ENCODE measurements at places on chromosomes 11 and 22.
A peak's percentile ranks its signal among the peaks of the same experiment; 100 is the strongest.

DNA sequence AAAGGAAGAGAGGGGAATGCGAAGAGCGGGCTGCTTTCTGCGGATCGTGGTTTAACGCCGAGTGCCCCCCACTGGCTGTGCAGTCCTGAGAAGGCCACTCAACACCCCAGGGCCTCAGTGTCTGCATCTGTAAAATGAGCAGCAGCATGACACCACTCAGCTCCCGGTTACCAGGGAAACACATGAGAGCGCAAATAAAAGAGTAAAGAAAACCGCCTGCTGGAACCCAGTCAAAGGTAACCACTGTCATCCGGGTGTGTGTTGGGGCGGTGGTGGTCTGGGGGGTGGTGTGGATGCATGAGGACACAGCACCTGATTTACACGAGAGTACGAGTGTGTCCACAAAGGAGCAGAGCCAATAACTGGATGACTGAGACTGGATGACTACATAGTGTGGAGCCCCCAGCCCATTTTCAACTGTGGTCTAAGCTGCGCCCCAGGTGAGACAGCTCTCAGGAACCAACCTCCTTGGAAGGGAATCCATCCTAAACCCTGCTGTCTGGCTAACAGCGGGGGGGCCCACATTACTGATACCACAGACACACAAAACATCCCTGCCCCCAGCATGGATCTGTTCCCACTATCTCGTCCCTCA is 5.7 kb downstream of the CELSR1 start:
- peaks cover 24% of the 10 kb centered on the region for H3K27me3 ChIP-seq
- H3K36me3 ChIP-seq, result no peaks in the 10 kb centered on the region
- H3K4me1 ChIP-seq, result peaks cover 8% of the 10 kb centered on the region
- no peak overlapping the region for H3K27ac ChIP-seq
- H3K4me3 ChIP-seq, result no peak overlapping the region

DNA sequence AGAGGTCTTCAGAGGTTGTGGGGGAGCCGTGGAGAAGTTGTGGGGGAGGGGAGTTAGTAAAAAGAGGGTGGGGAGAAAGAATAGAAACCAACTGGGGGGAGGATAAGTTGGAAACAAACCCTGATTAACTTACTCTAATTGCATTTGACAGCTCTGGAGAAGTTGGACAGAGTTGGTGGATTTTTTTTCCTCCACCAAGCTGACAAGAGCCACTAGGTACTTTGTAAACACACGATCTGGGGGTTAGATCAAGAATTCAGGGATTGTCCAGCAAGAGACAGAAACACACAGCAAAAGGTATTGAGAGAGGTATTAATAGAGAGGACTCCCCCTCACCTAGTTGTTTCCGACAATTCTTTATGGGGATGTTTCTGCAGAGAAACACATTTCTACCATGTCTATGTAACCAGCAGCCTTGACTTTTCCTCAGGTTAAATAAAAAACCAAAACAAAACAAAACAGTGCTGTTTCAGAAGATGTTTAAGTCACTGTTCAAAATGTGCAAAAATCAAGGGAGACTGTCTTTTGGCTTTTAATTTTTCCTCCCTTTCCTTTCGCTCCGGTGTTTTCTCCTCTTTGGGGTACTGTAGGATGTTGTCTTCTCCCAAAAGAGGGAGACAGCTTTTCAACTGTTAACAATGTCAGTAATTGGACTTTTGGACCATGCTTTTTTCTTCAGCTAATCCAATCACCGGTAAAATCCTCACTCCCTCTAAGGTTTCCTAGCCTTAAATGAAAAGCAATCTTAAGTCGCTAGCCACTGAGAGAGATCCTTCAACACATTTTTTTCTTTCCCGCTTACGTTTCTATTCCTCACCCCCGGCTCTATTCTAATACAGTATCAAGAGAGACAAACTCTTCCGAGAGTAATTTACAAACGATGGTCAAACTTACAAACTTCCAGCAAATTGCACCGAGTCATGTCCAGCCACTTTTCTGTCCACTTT is 708 bp downstream of the MAML2 start:
- H3K27me3 ChIP-seq, result no peaks in the 10 kb centered on the region
- H3K36me3 ChIP-seq, result no peaks in the 10 kb centered on the region
- peak overlapping the region; percentile 74 for H3K4me3 ChIP-seq
- peaks cover 35% of the 10 kb centered on the region for H3K4me1 ChIP-seq
- peak overlapping the region; percentile 84 for H3K27ac ChIP-seq

DNA sequence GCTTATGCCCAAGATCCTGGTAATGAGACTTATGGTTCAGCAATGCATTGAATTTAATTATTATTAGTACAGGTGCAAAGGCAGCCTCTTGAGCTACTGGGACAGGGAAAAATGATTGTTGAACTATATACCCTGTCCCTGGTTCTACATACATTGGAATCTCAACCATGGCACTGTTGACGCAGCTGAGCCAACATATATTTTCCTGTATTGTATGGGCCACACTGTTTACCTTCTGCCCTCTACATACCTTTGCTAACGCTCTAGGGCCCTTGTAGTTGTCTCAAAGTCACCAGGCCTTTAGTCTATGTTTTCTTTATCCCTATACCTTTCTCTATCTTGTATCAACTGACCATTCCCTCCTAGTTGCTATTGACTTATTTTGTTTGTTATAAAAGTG is 22.6 kb downstream of the KREMEN1 start:
- DNase-seq, result no peak
- H3K4me3 ChIP-seq, result no peak overlapping the region
- H3K4me1 ChIP-seq, result peaks cover 5% of the 10 kb centered on the region
- peaks cover 17% of the 10 kb centered on the region for H3K36me3 ChIP-seq
- no peaks in the 10 kb centered on the region for H3K27me3 ChIP-seq

DNA sequence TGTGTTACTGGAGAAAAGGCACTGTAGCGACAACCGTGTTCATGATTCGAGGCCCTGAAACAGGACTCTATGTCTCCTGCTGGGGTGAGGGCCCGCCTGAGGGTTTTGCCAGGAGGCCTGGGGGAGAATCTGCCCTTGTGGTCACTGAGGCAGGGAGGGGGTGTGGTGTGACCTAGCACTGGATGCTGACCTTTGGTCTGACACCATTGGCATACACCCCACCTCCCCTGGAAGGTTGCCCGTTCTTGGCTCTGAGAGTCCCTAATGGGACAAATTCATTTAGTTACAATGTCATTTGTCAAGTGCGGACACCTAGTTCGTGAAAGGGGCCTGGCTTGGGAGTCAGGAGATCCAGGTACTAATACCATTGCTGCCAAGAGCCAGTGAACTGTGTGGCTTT is 29.0 kb downstream of the NECTIN1 start:
- DNase-seq, result no peak
- no peak overlapping the region for H3K4me3 ChIP-seq
- peak overlapping the region; percentile 78 for H3K27ac ChIP-seq
- peaks cover 91% of the 10 kb centered on the region for H3K4me1 ChIP-seq

DNA sequence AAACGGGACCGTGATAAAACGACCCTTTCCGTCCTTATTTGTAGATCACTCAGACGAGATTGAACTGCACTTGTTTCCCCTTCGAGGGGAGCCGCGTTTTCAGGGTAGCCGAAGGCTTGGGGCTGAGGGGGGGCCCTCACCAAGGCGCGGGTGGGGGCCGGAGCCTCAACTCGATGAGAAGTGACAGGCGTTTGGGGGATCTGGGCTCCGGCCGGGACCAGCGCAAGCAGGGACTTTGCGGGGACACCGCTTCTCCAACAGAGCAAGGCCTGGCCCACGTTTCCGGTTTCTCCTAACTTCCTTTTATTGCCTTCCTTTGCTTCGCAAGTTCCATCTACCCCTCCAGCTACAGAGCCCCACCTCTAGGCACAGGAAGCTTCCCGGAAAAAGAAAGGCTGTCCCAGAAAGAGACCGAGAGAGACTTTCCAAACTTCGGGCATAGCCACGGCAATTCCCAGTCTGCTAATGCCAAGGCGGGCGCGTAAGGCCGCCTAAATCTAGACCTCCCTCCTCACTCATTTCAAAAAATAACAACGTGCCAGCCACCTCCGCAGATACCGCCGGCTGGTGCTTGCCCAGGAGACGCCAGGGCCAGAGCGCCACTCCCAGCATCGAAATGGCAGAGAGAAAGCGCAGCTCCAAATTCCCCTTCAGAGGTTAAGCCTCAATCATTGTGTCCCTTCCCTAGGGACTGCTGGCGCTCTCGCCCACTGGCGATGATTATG is 6.6 kb downstream of the PAX6 start:
- H3K4me1 ChIP-seq, result no peaks in the 10 kb centered on the region
- DNase-seq, result no peak
- peaks cover 100% of the 10 kb centered on the region for H3K27me3 ChIP-seq
- H3K36me3 ChIP-seq, result no peaks in the 10 kb centered on the region
- no peak overlapping the region for H3K27ac ChIP-seq

- H3K36me3 ChIP-seq, result no peaks in the 10 kb centered on the region
- H3K4me3 ChIP-seq, result no peak overlapping the region
- H3K27me3 ChIP-seq, result no peaks in the 10 kb centered on the region
Observed at GRCh38 chr22:19991645-19992451, 24.8 kb downstream of the ARVCF start.

DNA sequence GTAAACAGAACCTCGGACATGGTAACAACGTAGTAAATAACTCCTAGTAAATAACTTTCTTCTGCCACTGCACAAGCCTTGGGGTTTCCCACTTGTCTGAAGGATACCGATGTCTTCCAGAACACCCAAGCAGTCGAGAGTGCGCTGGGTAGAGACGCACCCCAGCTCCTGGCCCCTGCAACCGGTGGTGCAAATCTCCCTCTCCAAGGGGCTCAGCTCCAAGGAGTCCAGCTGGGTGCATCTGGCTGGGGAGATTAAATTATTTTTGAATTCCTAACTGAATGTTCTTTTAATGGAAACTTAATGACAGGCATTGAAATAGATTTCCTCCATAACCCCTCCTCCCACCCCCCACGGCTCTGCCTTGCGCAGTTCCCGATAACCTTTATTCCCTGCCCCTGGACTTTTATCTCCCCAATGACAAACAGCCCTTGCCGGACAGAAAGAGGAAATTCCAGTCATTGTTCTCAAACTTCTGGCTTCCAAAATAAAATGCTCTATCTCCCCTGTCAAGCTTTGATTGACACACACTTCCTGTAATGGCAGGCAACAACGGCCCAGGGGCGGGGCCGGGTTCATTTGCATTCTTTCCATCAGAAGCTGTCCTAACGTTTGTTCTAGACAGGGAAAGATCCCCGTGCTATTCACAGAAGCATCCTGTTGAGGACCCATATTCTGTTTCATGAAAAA is 31.2 kb downstream of the KCNJ1 start:
- peaks cover 23% of the 10 kb centered on the region for H3K27me3 ChIP-seq
- H3K27ac ChIP-seq, result no peak overlapping the region
- H3K4me1 ChIP-seq, result no peaks in the 10 kb centered on the region
- no peaks in the 10 kb centered on the region for H3K36me3 ChIP-seq

GRCh38 chr11:7655253-7656217 is 17.8 kb downstream of the CYB5R2 start:
- H3K4me1 ChIP-seq, result no peaks in the 10 kb centered on the region
- no peak overlapping the region for H3K4me3 ChIP-seq

DNA sequence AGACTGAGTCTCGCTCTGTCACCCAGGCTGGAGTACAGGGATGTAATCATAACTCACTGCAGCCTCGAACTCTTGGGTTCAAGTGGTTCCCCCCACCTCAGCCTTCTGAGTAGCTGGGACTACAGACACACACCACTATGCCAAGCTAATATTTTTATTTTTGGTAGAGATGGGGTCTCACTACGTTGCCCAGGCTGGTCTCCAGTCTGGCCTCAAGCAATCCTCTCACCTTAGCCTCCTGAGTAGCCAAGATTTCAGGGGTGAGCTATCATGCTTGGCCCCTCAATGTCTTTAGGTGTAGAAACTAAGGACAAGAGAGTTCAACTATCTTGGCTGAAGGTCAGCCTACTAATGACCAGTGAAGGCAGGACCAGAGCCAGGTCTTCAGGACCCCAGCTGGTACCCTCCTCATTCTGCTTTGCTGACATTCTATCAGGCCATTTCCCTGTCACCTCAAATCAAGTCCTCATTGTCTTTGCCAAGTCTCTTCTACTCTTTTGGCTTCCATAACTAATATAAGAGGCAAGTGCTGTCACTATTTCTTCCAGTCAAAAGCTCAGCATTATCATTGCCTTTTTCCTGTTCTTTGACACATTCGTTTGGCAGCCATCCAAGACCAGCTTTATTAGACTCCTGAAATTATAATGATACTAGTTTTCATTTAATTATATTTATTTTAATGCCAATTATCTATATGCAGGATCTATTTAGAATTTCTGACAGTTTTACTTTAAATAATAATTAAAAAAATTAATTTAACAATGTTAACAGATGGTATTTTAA is 264.2 kb upstream of the PITPNB start:
- no peaks in the 10 kb centered on the region for H3K4me1 ChIP-seq
- H3K36me3 ChIP-seq, result no peaks in the 10 kb centered on the region
- H3K27ac ChIP-seq, result no peak overlapping the region
- H3K4me3 ChIP-seq, result no peak overlapping the region
- no peaks in the 10 kb centered on the region for H3K27me3 ChIP-seq

GRCh38 chr11:112734207-112734606 is 227.0 kb upstream of the NCAM1 start:
- H3K4me3 ChIP-seq, result no peak overlapping the region
- no peak overlapping the region for H3K27ac ChIP-seq
- no peaks in the 10 kb centered on the region for H3K36me3 ChIP-seq
- H3K4me1 ChIP-seq, result no peaks in the 10 kb centered on the region
- H3K27me3 ChIP-seq, result no peaks in the 10 kb centered on the region
- DNase-seq, result no peak

DNA sequence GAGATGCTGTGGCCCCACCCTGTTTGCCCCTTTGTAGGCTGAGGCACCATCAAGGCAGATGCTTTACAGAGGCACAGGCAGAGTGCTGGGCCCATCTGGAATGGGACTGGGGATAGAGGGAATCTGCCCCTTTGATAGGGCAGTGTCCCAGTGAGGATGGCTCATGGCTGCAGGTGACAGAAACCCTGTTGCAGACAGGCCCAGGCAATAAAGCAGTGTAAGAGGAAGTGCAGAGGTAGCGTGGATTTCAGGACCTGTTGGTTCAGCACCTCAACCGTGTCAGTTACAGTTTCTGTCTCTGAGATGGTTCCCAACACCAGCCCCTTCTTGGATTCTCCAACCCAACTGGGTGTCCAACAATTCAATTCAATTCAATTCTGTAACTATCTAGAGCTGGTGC is 25.1 kb downstream of the PRDM11 start:
- no peak overlapping the region for H3K4me3 ChIP-seq
- peak overlapping the region; percentile 45 for H3K27ac ChIP-seq
- DNase-seq, result peak; percentile 29
- H3K36me3 ChIP-seq, result no peaks in the 10 kb centered on the region

DNA sequence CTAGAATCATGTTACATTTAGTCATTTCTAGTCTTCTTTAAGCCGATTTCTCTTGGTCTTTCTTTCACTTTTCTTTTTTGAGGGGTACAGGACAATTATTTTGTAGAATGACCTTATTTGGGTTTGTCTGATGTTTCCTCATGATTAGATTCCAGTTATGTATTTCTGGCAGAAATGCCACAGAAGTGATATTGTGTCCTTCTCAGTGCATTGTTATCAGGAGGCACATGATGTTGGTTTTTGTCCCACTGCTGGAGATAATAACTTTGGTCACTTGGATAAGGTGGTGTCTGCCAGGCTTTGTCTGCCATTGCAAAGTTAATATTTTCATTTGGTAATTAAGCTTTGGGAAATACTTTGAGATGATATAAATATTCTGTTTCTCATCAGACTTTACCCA is 100.3 kb downstream of the RRM1 start:
- no peaks in the 10 kb centered on the region for H3K36me3 ChIP-seq
- H3K27ac ChIP-seq, result no peak overlapping the region
- H3K4me1 ChIP-seq, result no peaks in the 10 kb centered on the region

Measured in large intestine (tissue), 12 donors.